ENCODE measurements at places on chromosomes 3 and 15.
A peak's percentile ranks its signal among the peaks of the same experiment; 100 is the strongest.

DNA sequence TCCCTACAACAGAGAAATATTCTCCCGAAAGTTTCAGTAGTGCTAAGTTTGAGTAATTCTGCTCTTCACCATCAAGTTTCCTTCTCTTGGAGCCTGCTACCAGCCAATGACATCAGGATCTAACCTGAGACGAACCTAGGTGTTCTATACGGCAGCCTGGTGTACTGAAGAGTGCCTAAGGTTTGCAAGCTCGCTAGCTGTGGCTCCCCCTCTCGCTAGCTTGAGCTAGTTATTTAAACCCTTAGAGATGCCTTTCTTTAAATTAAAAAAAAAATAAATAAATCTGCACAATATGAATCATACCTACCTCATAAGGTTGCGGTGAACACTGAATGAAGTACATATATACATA is 1.4 kb upstream of the COL8A1 start:
- no peak for DNase-seq

- DNase-seq: no peak
These were observed 54.5 kb downstream of the SEC22A start for GRCh38 chr3:123256256-123256655.

DNA sequence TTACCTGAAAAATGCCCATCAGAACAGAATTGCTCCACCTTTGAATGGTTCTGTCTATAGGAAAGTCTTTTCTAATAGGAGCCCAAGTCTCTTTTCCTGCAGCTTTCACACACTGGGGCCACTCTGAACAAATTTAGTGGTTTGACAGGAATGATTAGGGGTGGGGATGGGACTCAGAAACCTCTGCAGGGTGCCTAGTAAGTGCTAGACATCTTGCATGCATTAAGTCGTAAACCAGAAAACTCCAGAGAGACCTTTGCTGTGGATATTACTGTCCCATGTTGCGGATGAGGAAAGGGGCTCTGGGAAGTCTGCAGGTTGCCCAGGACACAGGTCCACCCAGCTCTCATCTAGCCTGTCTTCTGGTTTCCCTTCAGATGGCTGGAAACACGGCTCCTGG is 189.7 kb downstream of the OPA1 start:
- no peak for DNase-seq

GRCh38 chr3:141864281-141864970 is 12.0 kb upstream of the ATP1B3 start:
- no peak for DNase-seq

DNA sequence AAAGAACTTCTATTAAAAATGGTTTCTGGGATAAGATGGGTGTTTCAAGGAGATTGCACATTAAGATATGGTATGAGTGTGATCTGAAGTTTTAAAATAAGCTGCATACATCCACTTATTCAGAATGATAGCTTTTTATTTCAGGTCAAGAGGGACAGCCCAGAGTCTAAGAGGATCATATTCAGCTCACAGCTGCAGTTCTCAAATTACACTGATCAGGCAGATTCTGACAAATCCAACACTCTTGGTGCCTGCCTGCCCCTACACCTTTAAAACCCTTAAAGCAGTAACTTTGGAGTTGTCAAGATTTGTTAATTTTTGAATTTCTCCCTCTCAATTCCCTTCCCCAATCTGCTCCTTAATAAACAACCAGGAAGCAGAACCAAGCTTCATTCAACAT is 9.1 kb upstream of the TMEM87A start:
- DNase-seq: no peak

DNA sequence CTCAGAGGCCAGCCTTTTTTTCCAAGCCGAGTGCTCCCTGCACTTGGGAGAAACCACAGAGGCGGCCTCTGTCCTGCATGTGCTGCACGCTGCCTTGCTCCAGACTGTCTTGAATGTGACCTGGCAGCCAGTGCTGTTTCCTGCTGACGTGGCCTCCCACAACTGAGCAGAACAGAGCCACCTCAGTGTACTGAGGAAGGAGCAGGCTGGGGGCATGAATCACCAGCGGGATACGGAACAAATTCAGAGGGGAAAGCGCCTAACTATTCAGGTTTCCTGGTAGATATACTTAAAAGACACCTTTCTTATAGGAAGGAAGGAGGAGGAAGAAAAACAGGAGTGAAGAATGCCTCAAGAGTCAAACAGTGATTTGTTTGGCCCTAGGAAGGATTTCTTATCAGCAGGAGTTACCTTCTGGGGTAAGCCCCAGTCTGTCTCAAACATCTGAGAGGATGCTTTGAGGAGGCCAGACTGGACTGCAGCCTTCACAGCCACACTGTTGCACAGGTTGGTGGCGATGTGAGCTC is 114.0 kb downstream of the FNDC3B start:
- DNase-seq: peak; percentile 4

DNA sequence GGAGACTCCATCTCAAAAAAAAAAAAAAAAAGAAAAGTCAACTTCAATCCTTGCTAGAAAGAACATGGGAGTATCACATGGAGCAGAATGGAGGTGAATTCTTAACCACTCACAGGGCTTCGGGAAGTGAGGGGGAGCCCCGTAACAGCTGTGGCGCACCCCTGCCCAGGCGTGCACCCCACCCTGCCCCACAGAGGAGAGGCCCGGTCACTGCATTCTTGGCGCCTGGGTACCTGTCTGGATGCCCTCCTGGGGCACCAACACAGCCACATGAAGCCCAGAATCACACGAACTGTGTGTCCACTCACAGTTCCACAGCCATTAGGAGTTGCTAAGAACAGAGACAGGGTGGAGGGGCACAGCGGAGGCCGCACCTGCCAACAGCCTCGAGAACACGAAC is 51.8 kb downstream of the NIPA2 start:
- no peak for DNase-seq

DNA sequence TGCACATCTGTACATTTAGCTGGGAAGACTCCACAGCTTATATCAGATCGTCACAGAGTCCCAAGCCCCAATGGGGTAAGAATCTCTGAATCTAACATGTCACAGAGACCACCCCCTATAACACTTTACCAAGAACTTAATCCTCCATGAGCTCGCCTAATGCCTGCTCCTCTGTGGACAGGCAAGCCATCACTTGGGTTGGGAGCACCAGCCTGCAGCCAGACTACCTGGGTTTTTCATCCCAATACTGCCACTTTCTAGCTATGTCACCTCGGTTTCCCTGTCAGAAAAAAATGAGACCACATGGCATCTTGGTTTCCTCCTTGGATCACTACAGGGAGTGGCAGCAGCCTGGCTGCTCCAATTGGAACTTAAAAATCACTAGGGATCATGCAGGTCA is 277.9 kb upstream of the TLE3 start:
- no peak for DNase-seq

DNA sequence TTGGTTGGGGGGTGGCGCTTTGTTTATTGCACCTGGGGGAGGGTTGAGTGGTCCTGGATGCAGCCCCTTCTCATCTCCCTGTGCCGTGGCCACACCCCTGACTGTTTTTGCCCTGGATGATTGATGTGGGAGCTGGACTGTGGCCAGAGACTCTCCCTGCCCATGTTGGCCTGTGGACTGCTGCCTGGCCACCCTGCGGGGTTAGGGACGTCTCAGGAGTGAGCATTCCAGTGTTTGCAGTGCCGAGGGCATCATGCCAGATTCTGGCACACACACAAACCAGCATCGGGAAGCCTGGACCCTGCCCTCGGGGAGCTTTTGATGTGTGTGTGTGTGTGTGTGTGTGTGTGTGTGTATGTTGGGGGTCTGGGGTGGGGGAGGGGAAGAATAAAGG is 15.8 kb downstream of the APBA2 start:
- DNase-seq: no peak

GRCh38 chr3:153911116-153911515 is 210.1 kb upstream of the ARHGEF26 start:
- DNase-seq: no peak

DNA sequence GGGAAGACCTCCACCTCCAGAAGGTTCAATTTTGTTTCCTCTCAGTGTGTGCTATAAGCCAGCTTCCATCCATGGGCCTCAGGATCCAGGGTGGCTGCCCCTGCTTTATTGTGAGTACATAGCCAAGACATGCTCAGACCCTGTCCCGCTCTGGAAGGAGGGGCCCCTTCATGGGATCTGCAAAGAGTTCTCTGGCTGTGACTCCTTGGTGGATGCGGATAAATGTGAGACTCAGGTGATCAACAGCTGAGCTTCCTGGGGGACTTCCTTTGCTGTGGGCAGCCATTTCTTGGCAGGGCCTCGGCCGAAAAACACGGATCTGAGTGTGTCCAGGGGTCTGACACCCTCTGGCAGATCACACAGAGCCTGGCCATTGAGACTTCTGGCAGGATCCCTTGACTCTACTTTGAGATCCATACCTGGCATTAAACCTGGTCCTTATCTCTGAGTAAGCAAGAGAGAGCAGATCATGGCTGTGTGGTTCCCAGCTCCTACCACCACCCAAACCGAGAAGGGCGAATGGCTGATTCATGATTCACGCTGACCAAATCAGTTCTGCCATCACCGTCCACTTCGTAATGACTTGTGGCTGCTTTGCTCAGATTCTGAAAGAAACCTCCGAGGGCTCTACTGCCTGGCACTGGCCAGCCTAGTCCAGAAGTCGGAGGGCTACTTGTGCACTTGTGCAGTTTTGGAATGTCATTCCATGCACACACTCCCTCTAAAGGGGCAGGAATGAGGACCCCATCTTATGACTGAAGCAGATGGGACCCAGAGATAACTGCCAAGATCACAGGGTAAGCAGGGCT is 68.1 kb downstream of the SENP2 start:
- no peak for DNase-seq

DNA sequence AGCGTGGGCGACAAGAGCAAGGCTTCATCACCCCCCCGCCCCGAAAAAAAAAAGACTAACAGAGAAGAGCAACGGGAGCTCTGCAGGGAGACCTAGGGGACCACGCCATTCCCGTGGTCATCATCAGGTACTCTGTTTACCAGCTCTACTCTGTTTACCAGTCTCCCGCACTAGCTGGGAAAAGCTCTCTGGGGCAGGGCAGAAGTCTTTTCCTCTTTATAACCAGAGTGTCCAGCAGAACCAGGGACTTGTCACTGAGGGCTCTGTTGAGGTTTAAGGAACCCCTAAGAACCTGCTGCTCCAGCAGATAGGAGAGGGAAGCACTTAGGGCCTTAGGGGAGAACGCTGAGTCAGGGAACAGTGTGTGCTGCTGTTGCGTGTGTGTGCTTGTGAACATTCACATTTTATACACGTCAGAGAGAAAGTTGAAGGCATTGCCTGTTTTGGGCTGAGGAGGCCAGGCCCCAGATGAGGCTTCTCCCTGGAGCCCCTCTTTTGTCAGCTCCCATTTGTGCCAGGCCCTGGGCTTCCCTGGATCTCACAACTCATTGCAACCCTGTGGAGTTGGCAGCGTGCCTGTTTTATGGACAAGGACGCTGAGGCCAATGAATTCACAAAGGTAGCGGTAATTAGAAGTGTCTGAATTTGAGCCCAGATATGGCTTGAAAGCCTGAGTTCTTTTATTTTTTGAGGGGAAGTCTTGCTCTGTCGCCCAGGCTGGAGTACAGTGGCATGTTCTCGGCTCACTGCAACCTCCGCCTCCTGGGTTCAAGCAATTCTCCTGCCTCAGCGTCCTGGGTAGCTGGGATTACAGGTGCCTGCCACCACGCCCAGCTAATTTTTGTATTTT is 24.2 kb upstream of the ERICH6 start:
- no peak for DNase-seq

DNA sequence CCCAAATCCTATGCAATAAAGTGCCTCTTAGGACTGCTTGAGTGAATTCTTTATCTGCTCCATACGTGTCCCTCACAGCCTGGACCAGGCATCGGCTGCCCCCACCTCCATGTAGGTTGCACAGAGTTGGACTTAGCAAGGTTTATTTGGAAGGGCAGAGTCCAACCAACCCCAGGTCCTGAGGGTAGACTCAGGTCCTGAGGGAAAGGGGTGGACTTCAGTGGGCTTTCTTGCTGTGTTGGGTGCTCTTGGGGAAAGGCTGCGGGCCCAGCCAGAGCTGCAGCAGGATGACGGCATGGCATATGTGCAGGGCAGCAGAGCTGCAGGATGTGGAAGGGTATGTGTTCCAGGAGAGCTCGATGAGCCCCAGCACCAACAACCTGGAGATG is 6.5 kb downstream of the ALG3 start:
- no peak for DNase-seq

GRCh38 chr3:44020143-44020542 is 221.5 kb upstream of the TOPAZ1 start:
- no peak for DNase-seq

GRCh38 chr15:24761704-24762302 is 86.2 kb downstream of the NPAP1 start:
- DNase-seq: no peak

DNA sequence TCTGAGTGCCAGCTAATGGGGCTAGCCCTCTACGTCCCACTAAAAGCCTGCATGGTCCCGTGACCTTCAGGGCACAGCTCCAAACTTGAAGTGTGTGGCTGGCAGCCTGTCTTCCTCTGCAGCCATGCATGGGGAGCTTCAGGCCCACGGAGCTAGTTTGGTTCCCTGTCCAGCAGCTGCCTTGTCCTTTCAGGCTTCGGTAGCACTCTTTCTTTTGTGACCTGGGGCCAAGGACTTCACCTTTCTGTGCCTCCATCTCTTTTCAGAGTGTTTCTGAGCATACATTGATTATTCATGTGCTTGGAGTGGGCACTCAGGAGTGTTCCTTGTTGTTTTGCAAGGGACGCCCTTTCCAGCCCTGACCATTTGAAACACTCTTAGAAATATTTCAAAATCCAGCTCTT is 155.2 kb downstream of the DNAJB8 start:
- no peak for DNase-seq

DNA sequence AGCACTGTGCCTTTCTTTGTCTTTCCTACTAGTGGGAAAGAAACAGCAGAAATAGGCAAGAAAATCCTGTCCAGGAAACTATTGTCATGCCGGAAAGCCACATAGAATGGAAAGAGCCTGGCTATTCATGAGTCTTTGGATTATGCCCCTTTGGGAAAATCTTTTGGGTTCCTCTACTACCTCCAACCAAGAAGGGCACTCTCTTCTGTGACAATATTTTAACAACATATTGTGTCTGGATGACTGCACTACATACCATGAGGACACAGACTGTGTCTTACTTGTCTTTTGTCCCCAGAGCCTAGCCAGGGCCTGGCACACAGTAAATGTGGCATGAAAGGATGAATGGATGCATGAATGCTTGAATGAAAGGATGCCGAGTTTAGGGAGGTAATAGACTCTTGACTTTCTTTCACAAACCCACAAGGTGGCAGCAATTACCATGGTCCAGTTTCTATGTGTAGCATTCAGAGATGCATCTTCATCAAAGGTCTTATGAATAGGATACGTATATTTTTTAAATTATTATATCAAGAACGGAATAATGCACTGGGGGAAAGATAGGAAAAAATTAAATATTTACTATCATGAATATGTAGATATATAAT is 30.3 kb downstream of the ARL14 start:
- DNase-seq: no peak

GRCh38 chr15:37122703-37123102 is 22.4 kb upstream of the MEIS2 start:
- no peak for DNase-seq

GRCh38 chr15:73442968-73443367 is at the start of gene REC114:
REC114 (plus strand) TSS chr15:73443164; CDS start chr15:73443186, 22 bp downstream.
- DNase-seq: no peak

- DNase-seq: no peak
These were observed at the start of gene SEMA3B for GRCh38 chr3:50268703-50269451. SEMA3B (plus strand) TSS chr3:50269147; CDS start chr3:50269241, 94 bp downstream.

- no peak for DNase-seq
These were observed 214.9 kb downstream of the TCF12 start for GRCh38 chr15:57133127-57133968.

- no peak for DNase-seq
These were observed 303.5 kb downstream of the PTPRG start for GRCh38 chr3:61864886-61865285.

Measured in activated naive CD4-positive, alpha-beta T cell (primary cell).